ENCODE measurements at places on chromosomes 12 and 14. TPM values are rescaled to one million over a fixed set of nuclear protein-coding genes. Genes with fewer than 3 reads are reported as not detected.

Gene FSCB
- polyA plus RNA-seq: not detected

DNA sequence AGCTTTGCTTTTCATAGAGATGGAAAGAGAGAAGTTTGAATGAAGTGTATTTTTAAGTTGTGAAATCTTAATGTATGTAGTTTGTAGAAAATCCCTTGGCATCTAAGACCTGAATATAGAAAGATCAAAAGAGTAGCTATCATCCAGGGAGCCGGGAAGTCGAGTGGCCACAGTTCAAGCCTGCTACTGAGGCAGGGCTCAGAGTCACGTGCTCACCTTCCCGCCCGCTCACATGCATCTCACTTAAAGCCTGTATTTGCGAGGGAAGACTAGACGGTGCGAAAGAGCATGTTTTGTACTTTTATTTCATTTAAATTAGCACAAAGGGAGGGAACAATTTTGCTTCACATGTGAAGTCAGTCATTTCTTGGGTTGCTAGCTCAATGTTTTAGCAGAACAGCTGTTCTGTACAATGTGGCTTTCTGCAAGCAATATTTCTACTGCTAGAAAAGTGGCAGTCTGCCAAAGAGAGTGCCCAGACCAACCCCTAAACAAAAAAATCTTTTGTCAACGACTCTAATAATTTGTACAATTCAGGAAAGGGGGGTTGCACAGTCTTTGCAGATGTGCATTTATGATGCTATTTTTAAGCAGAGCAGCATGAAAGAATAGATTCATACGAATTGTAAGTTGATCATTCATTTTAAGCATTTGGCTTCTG is 290.7 kb downstream of the NPAS3 start:
- no peak overlapping the region for H3K27ac ChIP-seq
- DNase-seq: no peak
- H3K4me3 ChIP-seq: no peak overlapping the region
- H3K27me3 ChIP-seq: no peaks in the 10 kb centered on the region

DNA sequence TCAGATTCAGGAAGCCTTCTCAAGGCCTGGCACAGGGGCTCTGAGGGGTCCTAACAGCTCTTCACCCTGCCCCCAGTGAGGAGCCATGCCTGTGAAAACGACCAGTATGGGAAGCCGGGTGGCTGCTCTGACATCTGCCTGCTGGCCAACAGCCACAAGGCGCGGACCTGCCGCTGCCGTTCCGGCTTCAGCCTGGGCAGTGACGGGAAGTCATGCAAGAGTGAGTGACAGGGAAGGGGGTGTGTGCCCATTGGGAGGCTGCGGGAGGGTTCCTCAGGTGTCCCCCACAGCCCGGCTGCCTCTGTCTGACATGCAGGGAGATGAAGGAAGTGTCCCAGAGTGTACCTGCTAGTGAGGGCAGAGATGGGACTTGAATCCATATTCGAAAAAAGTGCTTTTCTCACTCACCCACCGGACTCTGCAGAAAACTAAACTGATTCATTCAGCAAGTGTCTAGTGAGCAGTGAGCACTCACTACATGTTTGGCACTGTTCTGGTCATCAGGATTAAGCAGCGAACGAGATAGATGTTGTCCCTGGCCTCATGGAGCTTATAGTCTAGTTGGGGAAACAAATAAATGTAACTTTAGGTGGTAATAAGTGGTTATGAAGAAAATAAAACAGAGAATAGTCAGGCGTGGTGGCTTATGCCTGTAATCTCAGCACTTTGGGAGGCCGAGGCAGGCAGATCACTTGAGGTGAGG is 9.4 kb upstream of the LRP1-AS start:
- DNase-seq: no peak
- H3K27ac ChIP-seq: no peak overlapping the region
- no peaks in the 10 kb centered on the region for H3K4me1 ChIP-seq
- no peaks in the 10 kb centered on the region for H3K36me3 ChIP-seq
- no peak overlapping the region for H3K4me3 ChIP-seq

Gene KRT73
- polyA plus RNA-seq: not detected

Gene KRT6A
- polyA plus RNA-seq: not detected
